ENCODE measurements at places on chromosomes 4 and X.

DNA sequence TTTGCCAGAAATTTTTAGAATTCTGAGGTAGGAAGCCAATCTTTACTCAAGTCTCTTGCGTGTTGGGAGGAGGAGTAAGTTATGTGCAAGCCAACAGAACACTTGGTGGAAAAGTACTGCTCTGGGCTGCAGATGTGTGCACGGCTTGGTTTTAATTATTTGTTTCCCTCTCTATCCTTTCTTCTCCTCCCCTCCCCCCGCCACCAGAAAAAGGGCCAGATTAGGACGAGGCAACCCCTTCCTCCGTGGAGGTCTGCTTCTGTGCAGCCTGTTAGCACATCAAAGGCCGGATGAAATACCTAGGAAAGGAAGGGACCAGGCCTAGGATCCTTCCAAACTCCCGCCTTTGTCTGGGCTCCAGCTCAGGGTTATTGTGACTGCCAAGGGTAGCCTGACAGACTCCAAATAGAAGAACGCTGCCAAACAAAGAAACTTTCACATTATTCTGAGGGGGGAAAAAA, 1.0 kb upstream of the PGRMC1 start:
- H3K27me3 ChIP-seq: peaks cover 12% of the 10 kb centered on the region
- peaks cover 37% of the 10 kb centered on the region for H3K4me1 ChIP-seq
- peak overlapping the region; percentile 97 for H3K4me3 ChIP-seq
- peaks cover 8% of the 10 kb centered on the region for H3K36me3 ChIP-seq
- no peak overlapping the region for H3K27ac ChIP-seq

- no peaks in the 10 kb centered on the region for H3K4me1 ChIP-seq
- DNase-seq: peak; percentile 57
- H3K4me3 ChIP-seq: no peak overlapping the region
- H3K27me3 ChIP-seq: no peaks in the 10 kb centered on the region
- no peak overlapping the region for H3K27ac ChIP-seq
These were observed 62.9 kb downstream of the ANAPC4 start for GRCh38 chr4:25439918-25440477.

DNA sequence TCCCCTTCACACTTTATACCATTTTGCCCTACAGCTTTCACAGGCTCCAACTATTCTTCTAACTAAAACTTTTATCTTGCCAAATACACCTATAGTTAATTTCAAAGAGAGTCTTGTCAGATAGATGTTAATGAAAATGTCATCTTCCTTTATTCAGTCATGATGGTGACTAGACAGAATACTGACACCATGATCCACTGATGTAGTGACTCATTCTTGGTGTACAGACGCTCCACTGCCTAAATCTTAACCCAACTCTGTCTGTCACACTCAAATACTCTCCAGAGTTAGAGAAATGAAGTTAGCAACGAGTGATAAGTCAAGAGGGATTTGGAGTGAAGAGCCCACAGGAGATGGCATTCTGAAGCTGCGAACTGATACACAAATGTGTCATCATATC, 32.1 kb upstream of the HDAC8 start:
- no peak for DNase-seq
- H3K4me1 ChIP-seq: peaks cover 8% of the 10 kb centered on the region
- peaks cover 12% of the 10 kb centered on the region for H3K36me3 ChIP-seq
- H3K27ac ChIP-seq: no peak overlapping the region
- H3K4me3 ChIP-seq: no peak overlapping the region

GRCh38 chrX:131734621-131735020, 190.7 kb downstream of the OR13H1 start:
- H3K27me3 ChIP-seq: no peaks in the 10 kb centered on the region
- H3K4me1 ChIP-seq: no peaks in the 10 kb centered on the region
- H3K27ac ChIP-seq: no peak overlapping the region
- H3K4me3 ChIP-seq: no peak overlapping the region

- no peak for DNase-seq
- H3K36me3 ChIP-seq: no peaks in the 10 kb centered on the region
These were observed 43.4 kb downstream of the NKX6-1 start for GRCh38 chr4:84455697-84456096.

DNA sequence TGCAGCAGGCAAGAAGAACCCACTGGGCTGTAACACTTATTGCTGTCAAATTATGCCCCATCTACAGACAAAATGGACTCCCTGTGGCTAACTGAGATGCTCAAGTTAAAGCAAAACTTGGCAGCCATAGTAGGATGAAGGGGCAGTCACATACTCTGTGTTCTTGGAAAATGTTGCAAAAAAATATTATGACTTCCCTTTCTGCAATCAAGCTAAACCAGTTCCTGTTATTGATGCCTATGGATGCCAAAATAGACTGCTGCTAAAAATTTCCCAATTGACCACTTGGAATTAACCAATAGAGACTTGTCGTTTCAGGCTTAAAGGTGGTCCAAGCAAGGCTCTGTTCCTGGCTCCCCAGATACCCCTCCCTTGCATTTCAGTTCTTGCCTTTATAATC, 49.5 kb downstream of the IQCM start:
- no peaks in the 10 kb centered on the region for H3K27me3 ChIP-seq
- H3K36me3 ChIP-seq: no peaks in the 10 kb centered on the region
- no peaks in the 10 kb centered on the region for H3K4me1 ChIP-seq
- no peak for DNase-seq
- no peak overlapping the region for H3K4me3 ChIP-seq

DNA sequence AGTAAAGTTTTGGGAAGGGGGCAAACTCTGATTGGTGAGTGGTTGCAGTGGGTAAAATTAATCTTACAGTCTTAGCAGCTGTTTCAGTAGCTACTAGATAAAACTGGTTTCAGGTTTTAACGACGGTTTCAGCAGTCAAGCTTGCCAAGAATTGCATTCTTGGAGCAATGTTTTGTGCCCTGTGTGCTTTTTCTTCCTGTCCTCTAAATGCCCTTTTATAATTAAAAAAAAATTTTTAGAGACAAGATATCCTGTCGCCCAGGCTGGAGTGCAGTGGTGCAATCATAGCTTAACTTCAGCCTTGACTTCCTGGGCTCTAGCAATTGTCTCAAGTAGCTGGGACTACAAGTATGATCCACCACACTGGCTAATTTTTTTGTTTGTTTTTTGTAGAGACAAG, 6.3 kb upstream of the PPEF2 start:
- DNase-seq: no peak
- no peaks in the 10 kb centered on the region for H3K27me3 ChIP-seq
- no peak overlapping the region for H3K27ac ChIP-seq
- no peak overlapping the region for H3K4me3 ChIP-seq

- no peaks in the 10 kb centered on the region for H3K36me3 ChIP-seq
- peaks cover 4% of the 10 kb centered on the region for H3K4me1 ChIP-seq
- H3K27me3 ChIP-seq: peaks cover 2% of the 10 kb centered on the region
These were observed 9.3 kb downstream of the PAGE4 start for GRCh38 chrX:49838374-49838773.

DNA sequence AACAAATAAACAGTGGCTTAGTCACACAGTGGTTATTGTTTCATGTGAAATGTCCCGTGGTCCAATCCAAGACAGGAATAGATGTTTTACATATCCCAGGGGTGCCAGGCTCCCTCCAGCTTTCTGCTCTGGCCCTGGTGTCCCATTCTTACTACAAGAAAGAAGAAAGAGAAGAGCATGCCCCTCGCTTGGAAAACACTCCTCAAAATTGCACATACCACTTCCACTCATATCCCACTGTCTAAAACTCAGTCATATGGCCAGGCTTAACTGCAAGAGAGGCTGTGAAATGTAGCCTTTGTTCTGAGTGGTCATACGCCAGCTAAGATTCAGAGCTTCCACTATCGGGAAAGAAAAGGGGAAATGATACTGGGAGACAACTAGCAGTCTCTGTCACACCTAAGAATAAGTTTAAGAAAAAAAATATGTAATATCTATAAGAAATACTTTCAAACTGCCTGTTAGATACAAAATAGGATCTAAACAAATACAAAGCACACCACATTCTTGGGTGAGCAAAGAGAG, 306.8 kb upstream of the FAM241A start:
- H3K4me3 ChIP-seq: no peak overlapping the region
- H3K27ac ChIP-seq: no peak overlapping the region
- H3K4me1 ChIP-seq: no peaks in the 10 kb centered on the region
- DNase-seq: no peak
- H3K36me3 ChIP-seq: no peaks in the 10 kb centered on the region

- no peak overlapping the region for H3K27ac ChIP-seq
- no peaks in the 10 kb centered on the region for H3K27me3 ChIP-seq
These were observed 420.6 kb upstream of the PABPC4L start for GRCh38 chr4:134622199-134622598.

GRCh38 chr4:156945532-156945931, 26.1 kb downstream of the PDGFC start:
- H3K27me3 ChIP-seq: no peaks in the 10 kb centered on the region
- no peak overlapping the region for H3K4me3 ChIP-seq
- DNase-seq: no peak
- H3K4me1 ChIP-seq: no peaks in the 10 kb centered on the region

DNA sequence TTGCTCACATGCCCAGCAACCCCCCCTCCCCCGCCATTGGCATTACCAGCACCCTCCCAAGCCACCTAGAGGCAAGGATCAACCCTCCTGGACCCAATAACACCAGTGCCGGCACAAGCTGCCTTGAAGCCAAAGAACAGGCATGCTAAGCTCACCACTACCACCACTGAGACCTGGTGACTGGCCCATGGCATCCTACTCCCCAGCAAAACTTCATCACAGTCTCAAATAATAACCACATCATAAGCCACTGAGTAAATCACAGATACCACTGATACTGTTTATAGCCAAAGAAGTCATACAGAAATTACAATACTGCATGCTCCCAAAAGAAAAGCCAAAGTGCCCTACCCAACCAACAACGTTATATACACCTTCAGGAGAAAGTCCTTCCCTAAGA, 73.6 kb upstream of the RPL34 start:
- peaks cover 3% of the 10 kb centered on the region for H3K4me1 ChIP-seq
- DNase-seq: no peak
- H3K36me3 ChIP-seq: peaks cover 13% of the 10 kb centered on the region

- no peaks in the 10 kb centered on the region for H3K27me3 ChIP-seq
- H3K4me1 ChIP-seq: peaks cover 53% of the 10 kb centered on the region
- no peak for DNase-seq
- no peak overlapping the region for H3K4me3 ChIP-seq
These were observed 37.8 kb downstream of the TET2 start for GRCh38 chr4:105184316-105184980.

- H3K27ac ChIP-seq: no peak overlapping the region
- no peaks in the 10 kb centered on the region for H3K4me1 ChIP-seq
- no peaks in the 10 kb centered on the region for H3K36me3 ChIP-seq
These were observed 434.3 kb upstream of the RASGEF1B start for GRCh38 chr4:81905971-81906370.

GRCh38 chrX:65601530-65602220, 65.8 kb upstream of the MSN start:
- H3K27ac ChIP-seq: peak overlapping the region; percentile 95
- no peaks in the 10 kb centered on the region for H3K27me3 ChIP-seq
- peak overlapping the region; percentile 32 for H3K4me3 ChIP-seq
- peak; percentile 52 for DNase-seq

DNA sequence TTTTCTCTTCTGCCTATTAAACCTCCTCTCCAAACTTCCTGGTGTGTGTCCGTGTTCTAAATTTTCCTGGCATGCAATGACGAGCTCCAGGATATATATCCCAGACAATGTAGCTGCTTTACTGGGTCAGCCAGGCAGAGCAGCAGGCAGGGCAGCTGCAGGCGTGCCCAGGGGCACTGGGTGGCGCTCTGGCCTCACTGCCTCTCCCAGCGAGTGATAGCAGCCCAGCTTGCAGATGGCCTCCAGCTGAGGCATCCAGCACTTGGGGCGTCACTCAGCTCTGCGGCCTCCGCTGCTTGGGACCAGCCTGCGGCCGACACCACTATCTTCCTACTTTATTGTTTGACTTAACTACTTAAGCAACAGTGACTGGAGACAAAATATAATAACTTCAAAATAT, 23.0 kb upstream of the UBA6 start:
- no peak overlapping the region for H3K4me3 ChIP-seq
- H3K27me3 ChIP-seq: no peaks in the 10 kb centered on the region
- no peak overlapping the region for H3K27ac ChIP-seq
- peaks cover 13% of the 10 kb centered on the region for H3K4me1 ChIP-seq
- peaks cover 30% of the 10 kb centered on the region for H3K36me3 ChIP-seq

GRCh38 chr4:36277533-36277932, 3.9 kb upstream of the DTHD1 start:
- H3K27ac ChIP-seq: peak overlapping the region; percentile 49
- H3K4me3 ChIP-seq: no peak overlapping the region
- H3K36me3 ChIP-seq: no peaks in the 10 kb centered on the region
- H3K4me1 ChIP-seq: peaks cover 56% of the 10 kb centered on the region
- no peaks in the 10 kb centered on the region for H3K27me3 ChIP-seq
- no peak for DNase-seq

DNA sequence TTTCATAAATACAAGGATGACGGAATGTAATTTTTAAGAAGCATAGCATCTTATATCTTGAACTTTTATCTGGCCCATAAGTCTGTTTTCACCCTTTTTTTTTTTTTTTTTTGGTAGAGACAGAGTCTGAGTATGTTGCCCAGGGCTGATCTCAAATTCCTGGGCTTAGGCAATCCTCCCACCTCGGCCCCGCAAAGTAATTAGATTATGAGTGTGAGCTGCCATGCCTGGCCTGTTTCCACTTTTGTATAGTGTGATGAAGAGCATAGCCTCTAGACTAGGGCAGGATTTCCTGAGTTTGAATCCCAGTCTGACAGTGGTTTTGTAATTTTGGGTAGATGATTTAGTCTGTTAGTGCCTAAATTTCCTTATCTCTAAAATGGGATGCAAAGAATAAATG, 11.0 kb downstream of the STIM2 start:
- H3K27ac ChIP-seq: peak overlapping the region; percentile 48
- H3K36me3 ChIP-seq: peaks cover 10% of the 10 kb centered on the region
- H3K4me3 ChIP-seq: no peak overlapping the region
- no peak for DNase-seq

- peaks cover 3% of the 10 kb centered on the region for H3K4me1 ChIP-seq
- H3K27me3 ChIP-seq: no peaks in the 10 kb centered on the region
- H3K27ac ChIP-seq: no peak overlapping the region
- H3K36me3 ChIP-seq: no peaks in the 10 kb centered on the region
- no peak overlapping the region for H3K4me3 ChIP-seq
- DNase-seq: no peak
These were observed 50.9 kb downstream of the CEP44 start for GRCh38 chr4:174334628-174335027.

- H3K27ac ChIP-seq: no peak overlapping the region
- H3K36me3 ChIP-seq: no peaks in the 10 kb centered on the region
- H3K27me3 ChIP-seq: no peaks in the 10 kb centered on the region
- H3K4me1 ChIP-seq: no peaks in the 10 kb centered on the region
- DNase-seq: no peak
- H3K4me3 ChIP-seq: no peak overlapping the region
These were observed 1451.9 kb downstream of the PCDH7 start for GRCh38 chr4:32172086-32172485.

DNA sequence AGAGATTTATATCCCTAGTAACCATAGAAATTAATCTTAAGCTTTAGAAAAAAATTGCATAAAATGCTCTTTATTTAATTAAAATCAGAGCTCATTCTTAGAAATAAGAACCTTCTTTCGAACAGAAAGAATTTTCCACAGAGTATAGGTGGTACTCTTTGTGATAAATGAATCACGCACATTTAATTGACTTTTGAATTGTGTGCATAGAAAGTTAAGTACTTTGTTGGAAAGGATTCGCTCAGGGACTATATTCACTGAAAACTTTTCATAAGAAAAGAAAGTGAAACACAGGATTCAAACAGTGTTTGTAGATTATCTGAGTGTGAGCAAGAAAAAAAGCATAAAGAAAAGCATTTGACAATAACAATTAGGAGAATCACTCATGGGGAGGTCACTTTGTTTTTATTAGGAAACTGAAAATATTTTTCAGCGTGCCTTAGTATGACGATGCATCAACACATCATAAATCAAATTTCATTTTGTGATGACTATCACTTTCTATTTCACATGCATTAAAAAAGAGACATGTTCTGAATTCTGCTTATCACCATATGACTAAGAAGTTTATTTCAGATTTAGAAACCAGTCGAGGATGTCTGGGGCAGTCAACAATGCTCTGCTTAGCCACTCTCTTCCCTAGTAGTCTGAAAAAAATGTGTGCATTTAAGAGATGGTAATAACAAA, 49.5 kb downstream of the STX18 start:
- no peak for DNase-seq
- H3K27ac ChIP-seq: peak overlapping the region; percentile 16

All from activated naive CD8-positive, alpha-beta T cell treated with anti-CD3 and anti-CD28 coated beads, Interleukin-2, amount 50 U/mL, for 24 hours (primary cell).